ENCODE measurements at places on chromosomes 2 and 18.

GRCh38 chr2:26925100-26925791 lies 45.2 kb upstream of the MAPRE3 start:
- no peak for DNase-seq

DNA sequence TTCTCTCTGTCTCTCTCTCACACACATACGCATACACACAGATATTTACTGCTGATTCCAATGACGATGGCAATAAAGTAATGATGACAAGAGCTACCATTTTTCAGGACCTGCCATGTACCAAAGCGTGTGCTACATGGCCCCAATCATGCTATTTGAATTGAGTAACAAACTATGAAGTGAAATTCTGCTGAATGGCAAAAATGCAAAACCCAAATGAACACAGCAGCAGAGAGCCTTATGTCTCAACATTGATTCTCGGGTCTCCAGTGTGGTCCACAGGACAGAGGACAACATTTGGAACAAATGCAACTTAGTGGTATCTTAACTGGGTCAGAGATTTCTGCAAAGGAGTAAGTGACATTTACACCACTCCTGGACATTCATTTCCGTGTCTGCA lies 117.4 kb downstream of the PIEZO2 start:
- DNase-seq = no peak

DNA sequence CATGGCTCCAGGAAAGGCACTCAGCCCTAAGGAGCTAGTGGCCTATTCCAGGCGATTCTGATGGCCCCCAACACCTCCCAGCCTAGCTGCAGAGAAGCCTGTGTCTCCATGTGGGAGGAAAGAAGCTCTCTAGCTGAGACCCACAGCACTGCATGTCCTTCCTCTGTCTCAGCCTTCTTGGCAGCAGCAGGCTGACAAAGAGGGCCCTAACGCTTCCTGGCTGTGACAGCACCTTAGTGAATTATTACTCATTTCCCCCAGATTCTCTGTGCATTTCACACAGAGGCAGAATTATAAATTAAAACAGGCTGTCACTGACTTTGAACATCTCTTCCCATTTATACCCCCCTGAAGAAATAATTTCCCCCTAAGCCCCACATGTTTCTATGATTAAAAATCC lies 206.8 kb downstream of the CLIP4 start:
- no peak for DNase-seq

DNA sequence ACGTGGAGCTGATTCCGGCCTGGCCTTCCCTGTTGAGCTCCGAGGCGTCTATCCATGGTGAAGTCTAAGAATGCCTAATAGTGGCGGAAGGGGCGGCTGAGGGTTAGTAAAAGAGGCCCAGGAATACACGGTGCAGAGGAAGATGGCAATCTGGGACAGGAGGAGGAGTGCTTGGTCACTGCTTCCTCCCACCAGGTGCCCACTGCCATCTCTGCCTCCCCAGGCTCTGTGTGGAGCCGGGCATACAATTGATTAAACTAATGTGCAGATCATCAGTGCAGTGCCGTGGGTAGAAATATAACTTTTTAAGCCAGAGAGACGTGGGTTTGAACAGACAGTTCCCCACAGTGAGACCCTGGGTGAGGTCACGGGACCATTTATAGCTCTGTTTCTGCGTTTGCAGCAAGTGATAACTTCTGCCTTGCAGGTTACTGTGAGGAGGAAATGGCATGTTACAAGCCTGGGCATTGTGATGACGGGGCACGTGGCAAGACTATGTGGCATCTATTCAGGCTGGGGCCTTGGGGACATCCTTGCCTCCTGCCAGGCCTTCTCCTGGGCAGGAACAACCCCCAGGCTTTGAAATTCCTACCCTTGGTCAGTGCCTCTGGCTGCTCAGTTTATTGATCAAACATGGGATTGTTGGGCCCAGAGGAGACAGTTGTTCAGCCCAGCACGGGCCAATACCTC lies 204.9 kb downstream of the ASB1 start:
- DNase-seq = no peak

GRCh38 chr18:60543646-60544045 lies 171.1 kb upstream of the MC4R start:
- no peak for DNase-seq

- no peak for DNase-seq
Measured at GRCh38 chr2:222071911-222072310, 226.9 kb downstream of the PAX3 start.

- DNase-seq = no peak
Measured at GRCh38 chr2:8663997-8664396, 17.9 kb upstream of the ID2 start.
